ENCODE measurements at places on chromosomes 7 and 10. TPM values are rescaled to one million over a fixed set of nuclear protein-coding genes. Genes with fewer than 3 reads are reported as not detected.

The MTPN gene
- 125 TPM for total RNA-seq

The MINDY4 gene
- 2.8 TPM for total RNA-seq

The ATP6V0A4 gene
- 0.57 TPM for total RNA-seq

The DLX5 gene
- not detected for total RNA-seq

The ATOH7 gene
- total RNA-seq = 0.20 TPM

The EVX1 gene
- 0.10 TPM for total RNA-seq

The AUTS2 gene
- total RNA-seq = 2.7 TPM

The AZGP1 gene
- total RNA-seq = not detected

The SLC18A3 gene
- total RNA-seq = not detected

The ST8SIA6 gene
- 0.13 TPM for total RNA-seq

The SH2D4B gene
- 0.10 TPM for total RNA-seq

The LRRC4 gene
- total RNA-seq = not detected

The TEX36 gene
- total RNA-seq = not detected

The VSTM4 gene
- 0.50 TPM for total RNA-seq

The GATA3 gene
- total RNA-seq = 3.9 TPM

The PALD1 gene
- 6.8 TPM for total RNA-seq

The LEP gene
- not detected for total RNA-seq

The LBX1 gene
- not detected for total RNA-seq
